Stimulated activated CD8-positive, alpha-beta memory T cell treated with anti-CD3 and anti-CD28 coated beads, Interleukin-15, amount 100 ng/mL, for 48 hours (primary cell): ENCODE measurements at places on chromosomes 16 and 17.

- no peak for DNase-seq
Measured at GRCh38 chr17:69511250-69511649, 96.8 kb downstream of the MAP2K6 start.

- no peak for DNase-seq
Measured at GRCh38 chr17:37106049-37106448, 157.3 kb downstream of the AATF start.

DNA sequence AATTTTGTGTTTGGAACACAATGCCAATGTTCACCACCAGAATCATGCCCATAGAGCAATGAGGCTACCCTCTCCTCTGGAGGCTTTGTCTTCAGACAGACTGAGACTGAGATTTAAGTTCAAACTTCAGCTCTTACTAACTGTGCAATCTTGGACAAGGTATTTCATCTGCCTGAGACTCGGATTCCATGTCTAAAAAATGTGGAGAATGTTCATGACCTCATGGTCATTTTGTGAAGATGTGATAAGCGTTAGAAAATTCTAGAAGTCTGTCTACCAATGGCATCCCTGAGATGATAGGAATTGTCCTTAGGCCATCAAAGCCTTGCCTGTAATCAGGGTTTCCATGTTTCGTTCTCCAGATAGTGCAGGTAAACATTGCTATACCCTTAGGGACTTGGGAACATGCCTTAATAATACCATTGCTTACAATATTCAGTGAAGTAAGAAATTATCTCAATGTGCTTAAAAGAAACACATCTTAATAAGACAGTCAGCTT is 388.2 kb upstream of the MAF start:
- no peak for DNase-seq

GRCh38 chr17:77258638-77259037 is 117.9 kb downstream of the SEC14L1 start:
- no peak for DNase-seq

GRCh38 chr16:68072038-68072695 is 13.0 kb upstream of the NFATC3 start:
- DNase-seq: no peak

DNA sequence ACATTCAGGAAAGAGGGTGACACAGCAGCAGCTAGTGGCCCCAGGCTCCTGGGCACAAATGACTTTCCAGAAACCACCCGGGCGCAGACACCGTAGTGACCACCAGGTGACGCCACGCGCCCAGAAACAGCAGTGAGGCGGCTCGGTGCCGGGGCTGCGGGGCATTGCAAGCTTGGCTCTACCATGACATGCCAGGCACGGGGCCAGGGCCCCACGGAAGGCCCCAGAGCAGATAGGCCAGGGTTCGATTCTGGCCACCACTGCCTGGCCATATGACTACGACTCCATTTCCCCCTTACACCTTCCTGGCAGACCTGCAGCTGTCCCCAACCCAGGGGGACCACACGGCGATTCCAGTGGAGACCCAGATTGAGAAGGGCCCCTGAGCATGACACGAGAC is 6.7 kb downstream of the RHBDF1 start:
- peak; percentile 77 for DNase-seq

DNA sequence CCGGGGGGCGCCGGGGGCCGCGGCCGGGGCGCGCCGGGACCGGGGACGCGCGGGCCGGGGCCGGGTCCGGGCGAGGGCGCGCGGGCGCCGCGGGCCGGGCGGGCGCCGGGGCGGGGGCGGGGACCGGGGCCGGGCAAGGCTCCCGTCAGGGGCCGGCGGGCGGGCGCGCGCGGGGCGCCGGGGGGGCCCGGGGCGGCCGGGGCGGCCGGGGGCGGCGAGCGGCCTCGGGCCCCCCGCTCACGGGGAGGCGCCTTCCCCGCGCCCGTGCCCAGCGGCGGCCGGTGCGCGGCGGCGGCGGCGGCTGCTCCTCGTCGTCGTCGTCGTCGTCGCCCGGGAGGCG is 563 bp downstream of the ZCCHC14 start:
- DNase-seq: no peak

GRCh38 chr16:3542601-3543373 is 34.4 kb downstream of the NLRC3 start:
- no peak for DNase-seq

DNA sequence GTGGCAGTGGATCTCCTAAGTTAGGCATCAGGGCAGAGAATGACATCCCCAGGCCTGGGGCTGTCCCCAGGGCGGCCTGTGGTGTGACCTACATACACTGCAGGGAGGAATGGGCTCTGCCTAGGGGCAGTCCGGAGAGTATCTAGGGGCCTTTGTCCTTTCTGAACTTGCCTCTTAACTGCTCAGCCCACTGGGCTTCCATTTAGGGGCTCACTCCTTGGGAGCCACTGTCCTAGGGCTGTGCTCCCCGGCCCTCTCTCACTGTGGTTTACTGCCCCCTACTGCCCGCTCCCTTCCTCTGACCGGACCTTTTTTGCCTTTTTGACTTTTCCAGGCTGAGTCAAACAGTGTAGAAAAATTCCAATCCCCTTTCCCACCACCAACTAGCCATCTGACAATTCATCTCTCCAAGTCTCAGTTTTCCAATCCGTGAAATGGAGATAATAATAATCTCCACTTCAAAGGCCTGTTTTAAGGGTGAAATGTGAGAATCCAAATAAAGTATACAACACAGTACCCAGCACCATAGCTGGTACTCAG is 66.8 kb downstream of the DNAH3 start:
- peak; percentile 19 for DNase-seq

GRCh38 chr16:27233731-27234130 is 30.4 kb downstream of the KDM8 start:
- DNase-seq: no peak

DNA sequence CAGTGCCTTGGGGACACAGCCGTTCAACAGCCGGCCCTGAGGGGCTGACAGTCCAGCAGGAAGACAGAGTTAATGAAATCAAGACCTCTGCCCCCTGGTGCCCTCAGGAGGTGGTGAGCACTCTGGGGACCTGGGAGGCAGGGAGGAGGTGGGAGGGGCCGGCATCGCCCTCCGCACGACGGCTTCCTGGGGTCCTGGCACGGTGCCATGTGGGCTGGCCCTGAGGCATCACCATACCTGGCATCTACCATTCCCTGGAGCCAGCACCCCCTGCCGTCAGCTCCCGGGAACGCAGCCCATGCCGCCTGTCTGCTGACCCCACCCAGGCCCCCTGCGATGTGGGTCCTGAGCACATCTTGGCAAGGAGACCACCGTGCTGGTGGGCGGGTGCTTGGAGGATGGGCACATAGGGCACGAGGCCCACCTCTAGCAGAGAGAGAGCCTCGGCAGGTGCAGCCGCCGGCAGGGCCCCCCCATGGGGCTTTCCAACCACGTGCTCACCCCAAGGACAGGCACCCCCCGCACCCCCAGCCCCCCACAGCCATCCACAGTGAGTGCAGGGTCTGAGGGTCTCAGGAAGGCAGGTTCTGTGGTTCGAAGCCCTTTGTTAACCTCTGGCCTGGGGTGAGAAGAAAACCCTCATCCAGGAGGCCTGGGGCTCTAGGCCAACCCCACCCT is 52.5 kb downstream of the ZFPM1 start:
- peak; percentile 12 for DNase-seq

- no peak for DNase-seq
Measured at GRCh38 chr16:73605309-73605708, 557.4 kb upstream of the ZFHX3 start.

- DNase-seq: no peak
Measured at GRCh38 chr17:65208717-65209116, 71.5 kb downstream of the RGS9 start.

DNA sequence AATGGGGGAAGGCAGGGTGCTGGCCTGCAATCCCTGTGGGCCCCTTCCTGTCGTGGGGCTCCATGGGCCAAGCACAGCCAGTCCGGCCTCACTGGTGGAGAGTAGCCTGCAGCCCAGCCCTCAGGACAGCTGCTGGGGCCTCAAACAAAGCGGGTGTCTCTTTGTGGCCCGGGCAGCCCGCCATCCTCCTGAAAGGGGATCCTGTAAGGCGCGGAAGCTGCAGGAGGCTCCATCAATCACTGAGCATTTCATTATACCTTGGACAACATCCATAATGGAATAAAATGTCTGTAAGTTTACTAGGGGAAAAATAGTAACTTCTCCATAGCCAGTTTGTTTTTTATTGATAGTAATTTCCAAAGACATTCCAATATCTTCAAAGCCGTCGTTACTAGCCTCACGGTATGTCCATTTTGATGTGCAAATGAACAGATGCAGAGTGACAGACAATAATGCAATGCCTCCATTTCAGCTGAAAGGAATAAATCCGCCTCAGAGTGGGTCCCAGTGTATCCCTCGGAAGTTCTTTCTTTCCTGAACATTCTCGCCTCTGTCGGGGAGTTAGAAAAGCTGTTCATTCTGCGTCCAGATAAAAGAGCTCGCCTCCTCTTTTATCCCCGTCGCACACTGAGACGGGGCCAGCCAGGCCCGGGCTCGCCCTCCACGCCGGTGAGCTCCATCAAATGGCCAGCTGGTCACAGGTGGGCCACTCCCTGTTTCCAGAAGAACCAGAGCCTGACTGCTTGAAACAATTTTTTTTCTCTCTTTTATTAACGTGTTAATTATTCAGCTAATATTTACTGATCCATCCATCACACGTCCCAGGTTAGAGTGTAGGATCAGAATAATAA is 14.4 kb downstream of the WSCD1 start:
- DNase-seq: no peak

DNA sequence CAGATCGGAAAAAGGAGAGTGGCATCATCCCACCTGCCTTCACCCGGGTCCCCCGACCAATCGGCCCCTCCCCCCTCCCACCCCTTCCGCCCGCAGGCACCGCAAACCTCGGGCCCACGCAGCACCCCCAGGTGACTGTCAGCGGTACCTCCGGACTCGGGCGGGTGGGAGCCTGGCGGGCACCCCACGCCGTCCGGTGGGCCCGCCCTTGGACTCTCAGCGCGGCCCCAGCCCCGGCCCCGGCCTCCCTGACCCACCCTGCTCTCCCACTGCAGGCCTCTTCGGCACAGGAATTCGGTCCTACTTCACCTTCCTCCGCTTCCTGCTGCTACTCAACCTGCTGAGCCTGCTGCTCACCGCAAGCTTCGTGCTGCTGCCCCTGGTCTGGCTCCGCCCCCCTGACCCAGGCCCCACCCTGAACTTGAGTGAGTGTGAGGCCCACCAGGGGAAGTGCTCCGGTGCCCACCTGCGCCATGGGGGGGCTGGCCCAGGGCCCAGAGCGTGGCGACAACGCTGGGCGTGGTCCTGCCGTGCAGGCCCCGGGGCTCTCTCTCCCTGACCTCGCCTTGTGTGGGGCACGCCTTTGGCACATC is 1.6 kb downstream of the TMC8 start:
- peak; percentile 71 for DNase-seq

- no peak for DNase-seq
Measured at GRCh38 chr16:4380119-4381063, 8.7 kb downstream of the VASN start.

- no peak for DNase-seq
Measured at GRCh38 chr16:89507214-89507833, 879 bp upstream of the SPG7 start.

GRCh38 chr16:74951206-74951605 is 33.7 kb downstream of the WDR59 start:
- no peak for DNase-seq

DNA sequence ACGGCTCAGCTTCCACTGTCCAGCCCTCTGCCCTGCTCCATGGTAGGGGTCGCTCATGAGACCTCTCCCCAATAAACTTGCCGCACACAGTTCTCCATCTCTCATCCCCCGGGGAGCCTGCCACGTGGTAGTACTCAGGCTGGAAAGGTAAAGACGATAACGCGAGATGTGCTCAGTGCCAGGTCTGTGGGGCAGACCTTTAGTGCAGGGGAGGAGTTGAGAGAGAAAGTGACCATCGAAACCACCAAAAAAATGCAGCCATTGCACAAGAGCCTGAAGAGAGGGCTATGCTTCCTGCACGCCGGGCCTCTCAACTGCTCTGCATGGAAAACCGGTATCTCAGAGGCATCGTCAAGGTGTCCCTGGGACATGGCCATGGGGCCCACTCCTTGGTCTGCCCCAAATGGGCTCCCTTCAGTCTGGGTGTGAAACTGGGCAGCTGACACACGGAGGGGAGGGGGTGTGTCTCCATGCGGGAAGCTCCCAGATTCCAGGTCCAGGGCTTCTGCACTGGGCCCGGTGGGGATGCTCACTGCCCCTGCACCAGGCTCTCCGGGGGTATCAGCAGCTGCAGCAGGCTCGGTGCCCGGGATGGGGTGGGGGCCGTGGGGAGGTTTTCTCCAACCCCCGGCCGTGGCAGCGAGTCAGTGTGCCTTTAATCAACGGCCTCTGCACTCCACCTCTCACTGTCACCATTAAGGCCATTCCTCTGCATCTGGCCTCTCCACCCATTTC is 4.7 kb upstream of the AANAT start:
- no peak for DNase-seq

- DNase-seq: no peak
Measured at GRCh38 chr17:73027130-73027741, 65.3 kb downstream of the SLC39A11 start.

DNA sequence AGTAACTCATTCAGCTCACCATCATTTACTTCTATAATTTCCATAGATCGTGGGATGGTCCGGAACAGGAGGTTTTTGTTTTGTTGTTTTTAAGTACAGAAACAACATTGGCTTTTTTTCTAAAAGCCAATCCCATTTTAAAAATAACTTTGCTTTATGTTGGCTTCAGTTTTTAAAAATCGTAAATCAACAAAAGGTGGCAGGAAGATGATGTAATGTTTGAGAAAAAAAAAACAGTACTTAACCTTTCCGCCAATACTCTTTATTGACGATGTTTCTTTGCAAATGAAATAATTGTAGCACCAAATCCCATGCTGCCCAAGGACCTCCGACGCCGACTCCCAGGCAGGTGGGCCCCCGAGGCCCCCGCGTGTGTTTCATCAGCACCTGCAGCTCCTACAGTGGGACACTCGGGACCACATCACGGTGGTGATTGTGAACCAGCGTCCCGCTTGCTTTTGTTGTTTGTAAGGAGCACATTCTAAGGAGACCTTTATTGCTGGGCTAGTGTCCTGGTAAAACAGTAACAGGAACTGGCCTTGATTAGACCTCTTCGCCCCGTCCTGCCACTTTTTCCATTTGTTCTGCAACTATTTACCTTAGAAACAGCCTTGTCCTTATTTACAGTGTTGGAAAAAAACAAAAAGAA is 140.2 kb upstream of the CHMP6 start:
- DNase-seq: no peak

DNA sequence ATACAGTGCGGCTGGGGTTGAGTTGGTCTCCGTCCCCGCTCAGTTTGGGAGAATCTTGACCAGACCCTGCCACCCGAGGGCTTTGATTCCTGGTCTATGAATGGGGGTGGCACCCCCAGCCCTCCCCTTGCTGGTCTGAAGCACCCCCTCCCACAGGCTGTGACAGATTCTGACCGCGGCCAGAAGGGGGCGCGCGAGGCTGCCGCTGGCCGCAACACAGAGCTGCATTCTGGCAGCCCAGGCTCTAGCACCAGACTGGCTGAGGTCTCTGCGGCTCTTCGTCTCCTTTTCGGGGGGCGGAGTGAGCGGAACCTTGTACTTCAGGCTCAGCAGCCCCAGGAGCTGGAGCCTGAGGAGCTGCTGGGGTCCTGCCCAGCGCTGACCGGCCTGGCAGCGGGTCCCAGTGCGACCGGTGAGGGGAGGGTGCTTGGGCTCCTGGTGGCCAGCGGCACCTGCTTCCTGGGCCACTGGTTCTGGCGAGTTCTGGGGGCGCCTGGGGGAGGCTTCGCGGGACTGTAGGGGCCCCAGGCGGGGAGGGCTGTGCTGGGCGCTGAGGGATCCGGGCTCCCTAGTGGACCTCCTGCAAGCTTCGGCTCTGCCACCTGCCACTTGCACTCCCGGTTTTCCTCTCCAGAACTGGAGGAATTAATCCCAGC is 1011.6 kb downstream of the KCNJ18 start:
- DNase-seq: no peak
